ENCODE measurements at places on chromosomes 4 and X.
A peak's percentile ranks its signal among the peaks of the same experiment; 100 is the strongest.

- no peak for DNase-seq
Measured at GRCh38 chr4:4663028-4663427, 121.2 kb upstream of the STX18 start.

DNA sequence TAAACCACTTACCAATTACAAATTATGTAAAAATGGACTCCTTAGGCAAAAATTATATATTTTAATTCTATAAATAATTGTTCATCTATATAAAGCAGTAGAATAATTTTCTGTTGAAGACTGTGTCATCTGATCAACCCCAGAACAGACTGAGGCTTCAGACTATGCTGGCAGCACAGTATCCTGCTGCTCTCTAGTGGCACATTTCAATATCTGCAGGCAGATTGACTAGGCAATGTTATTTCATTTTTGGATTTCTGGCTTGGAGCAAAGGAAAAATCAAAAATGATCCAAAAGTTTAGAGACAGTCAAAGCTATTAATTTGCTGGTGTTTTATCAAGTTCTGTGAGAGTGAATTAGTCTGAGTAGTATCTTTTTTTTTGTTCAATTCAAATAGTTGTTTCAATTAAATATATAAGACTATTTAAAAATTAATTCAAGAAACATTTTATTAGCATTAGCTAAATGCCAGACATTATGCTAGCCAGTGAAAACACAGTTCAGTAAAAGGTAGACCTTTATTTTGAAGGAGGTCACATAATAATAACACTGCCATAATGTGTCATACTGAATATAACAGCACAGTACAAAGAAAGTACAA is 21.3 kb upstream of the SULT1E1 start:
- peak; percentile 55 for DNase-seq

- DNase-seq = no peak
Measured at GRCh38 chr4:103887191-103887590, 167.4 kb upstream of the TACR3 start.

DNA sequence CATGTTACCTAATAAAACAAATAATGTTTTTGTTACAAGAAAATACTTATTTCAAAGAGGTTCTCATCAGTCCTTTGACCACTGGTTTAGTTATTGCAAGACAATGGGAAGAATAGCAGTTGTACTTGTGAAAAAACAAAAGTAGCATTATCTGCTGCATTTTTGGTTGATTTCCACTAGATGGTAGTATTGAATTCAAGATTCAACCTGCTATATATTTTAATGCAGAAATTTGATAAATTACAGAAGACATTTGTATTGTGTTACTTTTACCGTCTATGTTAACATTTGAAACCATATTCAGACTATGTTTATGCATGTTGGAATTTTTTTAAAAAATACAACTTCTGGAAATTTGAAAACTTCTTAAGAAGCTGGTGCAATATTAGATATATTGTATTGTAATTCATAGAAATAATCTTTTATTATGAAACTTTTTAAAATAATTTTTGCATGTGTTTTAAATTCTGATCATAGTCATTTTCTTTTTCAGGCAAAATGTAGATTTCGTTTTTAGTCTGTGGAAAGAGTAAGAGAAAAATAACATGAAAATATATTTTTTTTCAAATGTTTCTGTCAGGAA is 56.4 kb downstream of the SPCS3 start:
- peak; percentile 18 for DNase-seq

DNA sequence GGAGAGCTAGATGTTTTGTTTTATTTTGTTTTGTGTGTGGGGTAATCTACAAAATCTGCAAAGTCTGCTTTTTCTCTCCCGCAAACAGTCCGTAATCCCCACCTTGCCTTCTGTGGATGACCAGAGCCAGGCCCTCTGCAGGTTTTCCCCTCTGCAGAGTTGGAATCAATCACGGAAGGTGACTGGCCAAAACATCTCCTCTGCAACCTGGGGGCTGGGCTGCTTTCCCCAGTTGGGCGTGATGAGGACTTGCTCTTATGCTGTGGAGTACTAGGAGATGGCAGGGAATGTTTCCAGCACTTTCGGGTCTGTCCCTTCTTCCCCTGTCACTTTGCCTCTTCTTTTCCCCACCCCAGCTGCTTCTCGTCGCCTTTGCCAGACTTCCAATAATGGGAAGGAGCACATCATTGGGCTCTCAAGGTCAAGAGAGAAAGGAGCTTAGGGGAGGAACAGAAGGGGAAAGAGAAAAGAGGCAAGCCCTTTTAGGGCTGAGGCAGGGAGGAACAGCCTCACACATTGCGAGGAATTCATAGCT is 1.1 kb downstream of the TMEM35A start:
- DNase-seq = no peak

DNA sequence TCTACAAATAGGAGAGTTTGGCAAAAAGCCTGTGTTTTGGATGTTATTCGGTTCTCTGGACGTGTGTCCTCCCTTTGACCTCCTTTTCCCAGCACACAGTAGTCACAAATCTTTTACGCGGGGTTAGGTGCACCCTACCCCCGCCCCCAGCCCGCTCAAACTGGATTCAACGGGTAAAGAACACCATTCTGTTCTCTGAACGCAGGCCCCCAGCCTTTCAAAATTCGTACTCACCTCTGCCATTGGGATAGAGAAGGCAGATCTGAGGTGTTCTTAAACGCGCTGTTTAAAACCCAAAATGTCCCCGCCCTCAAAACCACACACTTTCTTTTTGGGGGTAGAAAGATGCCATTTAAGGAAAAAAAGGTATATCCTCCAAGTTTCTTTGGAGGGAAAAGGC is 2.7 kb downstream of the LEF1 start:
- no peak for DNase-seq

GRCh38 chr4:78922207-78922606 is 17.0 kb downstream of the PAQR3 start:
- no peak for DNase-seq

- no peak for DNase-seq
Measured at GRCh38 chr4:3630598-3631543, 98.6 kb upstream of the LRPAP1 start.

DNA sequence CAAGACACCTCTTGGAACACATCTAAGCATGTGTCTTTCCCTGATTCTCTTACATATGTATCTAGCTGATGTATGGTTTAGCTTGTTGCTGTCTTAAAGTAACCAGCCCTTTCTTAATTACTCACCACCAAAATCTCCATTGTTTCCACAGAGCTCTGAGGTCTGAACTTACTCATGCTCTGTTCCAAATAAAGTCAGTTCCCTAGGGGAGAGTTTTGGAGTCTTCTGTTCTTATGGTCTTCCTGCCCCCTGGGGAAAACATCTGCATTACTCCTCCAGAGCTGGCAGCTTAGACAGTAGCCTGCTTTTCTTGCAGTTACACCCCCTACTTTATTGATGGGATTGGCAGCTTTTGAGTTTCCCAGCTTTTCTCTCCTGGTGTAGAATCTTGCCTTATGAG is 125.8 kb downstream of the EDA start:
- no peak for DNase-seq

DNA sequence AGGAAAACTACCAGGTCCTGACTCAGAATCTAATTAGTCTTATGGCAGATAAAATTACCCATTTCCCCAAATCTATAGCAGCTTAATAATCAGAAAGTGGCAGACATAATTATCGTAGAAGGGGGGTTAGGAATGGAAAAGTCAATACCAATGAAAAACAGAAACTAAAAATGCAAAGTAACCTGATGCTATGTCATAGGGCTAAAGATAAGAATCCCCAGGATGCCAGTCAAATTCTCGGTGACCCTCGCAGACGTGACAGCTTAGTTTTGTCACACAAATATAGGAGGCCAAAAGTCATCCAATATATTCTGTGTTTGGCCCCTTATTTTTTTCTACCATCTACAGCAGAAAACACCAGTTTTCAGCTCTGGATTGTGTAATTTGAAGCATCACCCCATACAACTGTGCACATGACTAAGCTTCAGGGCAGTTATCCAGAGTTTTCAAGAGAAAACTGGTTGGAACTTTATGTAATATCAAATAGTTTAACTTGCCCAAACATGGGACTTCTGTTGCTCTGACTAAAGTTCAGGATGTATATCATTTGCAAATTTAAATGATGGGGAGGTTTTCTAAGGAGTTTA is 30.9 kb downstream of the RASSF6 start:
- DNase-seq = no peak

GRCh38 chrX:132712350-132712749 is 223.5 kb upstream of the MBNL3 start:
- DNase-seq = no peak

- DNase-seq = peak; percentile 14
Measured at GRCh38 chr4:64230709-64231310, 178.4 kb downstream of the TECRL start.

GRCh38 chrX:23292988-23293651 is 41.5 kb upstream of the PTCHD1 start:
- DNase-seq = peak; percentile 16

DNA sequence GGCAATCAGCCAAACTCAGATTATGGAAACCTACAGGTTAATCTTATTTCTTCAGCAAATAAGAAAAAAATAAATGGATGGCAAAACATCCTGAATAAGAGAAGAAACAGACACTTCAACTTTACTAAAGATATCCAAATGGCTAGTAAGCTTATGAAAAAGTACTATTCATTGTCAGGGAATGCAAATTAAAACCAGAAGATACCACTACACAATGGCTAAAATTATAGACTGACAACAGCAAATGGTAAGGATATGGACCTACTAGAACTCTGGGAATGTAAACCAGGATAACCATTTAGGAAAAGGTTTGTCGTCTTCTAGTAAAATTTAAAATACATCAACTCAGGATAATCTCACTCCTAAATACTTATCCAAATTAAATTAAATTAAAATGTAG is 24.3 kb downstream of the GRSF1 start:
- no peak for DNase-seq

GRCh38 chr4:98932539-98932938 is 3.6 kb upstream of the EIF4E start:
- DNase-seq = no peak

DNA sequence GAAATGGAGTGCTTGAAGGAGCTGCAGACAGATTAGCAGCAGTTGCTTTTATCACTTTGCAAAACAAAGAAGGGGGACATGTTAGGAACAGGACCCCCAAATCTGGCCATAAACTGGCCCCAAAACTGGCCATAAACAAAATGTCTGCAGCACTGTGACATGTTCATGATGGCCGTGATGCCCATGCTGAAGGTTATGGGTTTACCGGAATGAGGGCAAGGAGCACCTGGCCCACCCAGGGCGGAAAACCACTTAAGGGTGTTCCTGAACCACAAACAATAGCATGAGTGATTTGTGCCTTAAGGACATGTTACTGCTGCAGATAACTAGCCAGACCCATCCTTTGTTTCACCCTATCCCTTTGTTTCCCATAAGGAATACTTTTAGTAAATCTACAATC is 79.6 kb upstream of the GC start:
- DNase-seq = no peak

- DNase-seq = no peak
Measured at GRCh38 chr4:3481113-3481531, 18.0 kb downstream of the DOK7 start.

- no peak for DNase-seq
Measured at GRCh38 chrX:37690119-37690518, 4.5 kb downstream of the XK start.

GRCh38 chrX:13890806-13891205 is 73.9 kb upstream of the GPM6B start:
- no peak for DNase-seq

- DNase-seq = no peak
Measured at GRCh38 chr4:171561419-171561818, 251.8 kb upstream of the GALNTL6 start.

- no peak for DNase-seq
Measured at GRCh38 chr4:3215733-3216132, 33.2 kb upstream of the MSANTD1 start.

GRCh38 chr4:174244441-174244840 is 39.0 kb downstream of the FBXO8 start:
- no peak for DNase-seq
